SK-N-SH treated with all-trans-retinoic acid at 6 μM for 48 hours (cell line): ENCODE measurements at places on chromosomes 3 and 15.

- peak; percentile 53; the same call in 2 of the 3 replicates for ATAC-seq
Measured at GRCh38 chr15:52559575-52559974, 9.3 kb downstream of the ARPP19 start.

GRCh38 chr3:9172851-9173321, 76.6 kb downstream of the SRGAP3 start:
- ATAC-seq, result peak; percentile 51

DNA sequence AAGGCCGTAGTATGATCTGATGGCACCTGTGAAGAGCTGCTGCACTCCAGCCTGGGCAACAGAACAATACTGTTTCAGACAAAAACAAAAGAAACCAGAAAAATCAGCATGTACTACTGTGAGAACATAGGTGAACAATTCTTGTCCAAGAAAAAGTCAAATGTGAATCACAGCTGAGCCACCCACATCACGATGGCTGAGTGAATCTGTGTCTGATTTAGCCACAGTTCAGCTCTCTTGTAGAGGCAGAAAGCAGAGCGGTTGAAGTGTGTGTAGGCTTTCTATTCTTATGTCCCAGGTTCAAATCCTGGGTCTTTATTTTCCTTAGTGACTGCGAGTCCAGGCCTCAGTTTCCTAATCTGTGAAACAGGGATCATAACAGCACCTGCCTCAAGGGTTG, 4.4 kb upstream of the FURIN start:
- no peak for ATAC-seq

DNA sequence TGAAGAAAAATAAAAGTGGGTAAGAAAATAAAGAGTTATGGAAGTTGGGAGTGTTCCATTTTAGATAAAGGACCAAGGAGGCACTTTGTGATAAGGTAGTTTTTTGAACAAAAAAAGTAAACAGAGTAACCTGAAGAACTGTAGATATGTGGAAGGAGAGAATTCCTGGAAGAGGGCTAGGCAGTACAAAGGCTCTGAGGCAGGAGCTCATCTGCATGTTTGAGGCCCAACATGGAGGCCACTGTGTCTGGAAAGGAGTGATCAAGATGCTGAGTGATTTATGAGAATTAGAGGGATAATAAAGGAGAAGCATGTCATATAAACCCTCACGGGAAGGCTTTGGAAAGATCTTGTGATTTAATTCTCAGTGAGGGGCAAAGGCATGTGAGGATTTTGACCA, 126.5 kb downstream of the DTWD1 start:
- ATAC-seq, result no peak

- no peak for ATAC-seq
Measured at GRCh38 chr3:54756330-54756731, 171.5 kb downstream of the LRTM1 start.

- no peak for ATAC-seq
Measured at GRCh38 chr15:89123181-89123525, 34.9 kb downstream of the ABHD2 start.

- peak; percentile 61 for ATAC-seq
Measured at GRCh38 chr3:30658328-30659052, 52.1 kb downstream of the TGFBR2 start.

GRCh38 chr15:60379185-60379524, 18.6 kb downstream of the ANXA2 start:
- ATAC-seq, result no peak

GRCh38 chr3:79926522-79926921, 158.7 kb upstream of the ROBO1 start:
- no peak for ATAC-seq

GRCh38 chr15:62464705-62465104, 299.6 kb upstream of the C2CD4B start:
- peak; percentile 71 for ATAC-seq

DNA sequence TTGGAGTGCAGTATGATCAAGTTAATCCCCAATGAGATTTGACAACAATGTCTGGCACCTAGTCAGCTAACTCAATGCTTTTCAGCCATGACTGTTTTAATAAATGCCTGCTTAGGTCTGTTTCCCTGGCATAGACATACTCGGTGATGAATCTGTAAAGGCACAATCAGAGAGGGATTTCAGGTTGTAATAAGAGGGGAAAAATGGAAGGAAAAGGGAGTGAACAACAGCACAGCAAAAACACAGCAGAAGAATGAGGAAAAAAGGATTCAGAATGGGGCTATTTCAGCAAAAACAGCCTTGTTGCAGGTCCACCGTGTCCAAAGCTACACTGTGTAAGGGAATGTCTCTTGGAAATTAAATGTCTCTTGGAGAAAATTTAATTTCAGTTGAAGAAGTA, 19.3 kb upstream of the CHD2 start:
- no peak for ATAC-seq

DNA sequence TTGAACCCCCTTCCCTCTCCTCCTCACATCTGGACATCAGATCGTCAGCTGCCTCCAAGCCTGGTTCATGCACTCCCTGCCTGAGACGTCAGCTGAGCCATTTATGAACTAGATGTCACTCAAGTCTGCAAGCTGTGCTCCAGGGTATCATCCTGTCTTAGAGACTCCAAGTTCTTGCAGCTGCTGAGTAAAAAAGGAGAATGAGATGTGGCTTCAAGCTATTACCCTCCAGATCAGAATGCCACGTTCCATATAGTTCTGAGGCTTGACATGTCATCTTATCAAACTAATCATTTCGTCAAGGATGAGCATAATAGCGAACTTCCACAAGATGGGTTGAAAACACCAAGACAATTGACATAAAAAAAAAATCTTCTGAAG, 766.3 kb downstream of the TBL1XR1 start:
- no peak for ATAC-seq

DNA sequence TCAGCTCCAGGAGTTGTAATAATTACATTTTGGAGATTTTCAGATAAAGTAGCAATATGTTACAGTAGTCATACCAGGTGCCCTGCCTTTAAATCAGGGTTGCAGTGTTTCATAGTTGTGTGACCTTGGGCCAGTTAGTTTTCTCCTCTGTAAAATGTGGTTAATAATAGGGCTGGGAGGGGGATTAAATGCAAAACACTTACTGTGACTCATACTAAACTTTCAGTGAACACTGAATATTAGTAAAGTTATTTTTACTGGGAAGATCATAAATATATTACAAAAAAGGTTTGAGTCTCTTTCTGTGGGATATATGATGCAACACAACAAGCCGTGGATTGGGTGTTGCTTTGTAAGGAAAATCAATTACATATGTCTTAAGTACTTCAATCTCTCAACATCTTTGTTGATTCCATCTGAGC, 1.1 kb upstream of the EBLN2 start:
- peak; percentile 55 for ATAC-seq

GRCh38 chr3:157532529-157533297, 29.5 kb upstream of the VEPH1 start:
- peak; percentile 95 for ATAC-seq

DNA sequence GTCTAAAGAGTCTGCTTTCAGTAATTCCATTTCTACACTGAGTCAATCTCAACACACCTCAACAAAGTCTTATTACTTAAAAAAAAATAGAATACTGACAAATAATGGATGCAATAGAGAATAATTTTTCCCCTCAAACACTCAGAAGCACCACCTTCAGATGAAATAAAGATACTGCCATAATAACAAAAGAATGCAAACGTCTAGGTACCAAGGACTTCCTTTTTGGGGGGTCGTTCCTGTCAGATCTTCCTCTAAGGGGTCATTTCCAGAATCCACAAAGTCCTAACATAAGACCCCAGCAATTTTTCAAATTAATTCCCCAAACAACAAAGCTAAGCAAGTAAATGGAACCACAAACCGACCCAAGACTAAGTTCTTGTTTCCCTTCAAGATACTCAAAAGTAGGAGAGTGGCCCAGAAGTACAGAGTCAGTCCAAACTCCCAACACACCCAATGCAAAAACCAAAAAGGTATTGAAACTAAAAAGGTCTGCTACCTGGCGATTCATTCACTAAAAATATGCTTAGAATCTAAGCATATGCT, 1.3 kb downstream of the RYK start:
- peak; percentile 30 for ATAC-seq

DNA sequence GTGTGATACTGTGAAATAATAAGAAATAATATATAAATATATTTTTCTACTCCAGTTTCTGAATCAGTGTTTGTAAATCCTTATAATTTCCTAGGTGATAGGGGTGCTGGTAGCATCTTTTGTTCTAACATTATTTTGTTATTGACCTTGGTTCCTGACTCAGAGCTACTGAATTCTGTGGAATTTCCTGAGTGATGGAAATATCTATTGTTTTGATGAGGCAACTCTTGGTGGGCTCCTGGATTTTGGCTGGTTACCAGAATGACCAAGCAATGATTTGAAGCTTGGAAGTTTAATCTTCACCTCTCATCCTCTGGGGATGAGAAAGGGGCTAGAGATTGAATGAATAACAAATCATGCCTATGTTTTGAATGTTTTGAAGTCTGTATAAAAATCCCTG, 377.3 kb downstream of the LPP start:
- no peak for ATAC-seq

GRCh38 chr3:61547625-61548024, 13.7 kb upstream of the PTPRG start:
- no peak for ATAC-seq

- ATAC-seq, result no peak
Measured at GRCh38 chr15:97156739-97157265, 803.7 kb upstream of the ARRDC4 start.

- ATAC-seq, result no peak
Measured at GRCh38 chr3:81095956-81096355, 665.5 kb downstream of the GBE1 start.

DNA sequence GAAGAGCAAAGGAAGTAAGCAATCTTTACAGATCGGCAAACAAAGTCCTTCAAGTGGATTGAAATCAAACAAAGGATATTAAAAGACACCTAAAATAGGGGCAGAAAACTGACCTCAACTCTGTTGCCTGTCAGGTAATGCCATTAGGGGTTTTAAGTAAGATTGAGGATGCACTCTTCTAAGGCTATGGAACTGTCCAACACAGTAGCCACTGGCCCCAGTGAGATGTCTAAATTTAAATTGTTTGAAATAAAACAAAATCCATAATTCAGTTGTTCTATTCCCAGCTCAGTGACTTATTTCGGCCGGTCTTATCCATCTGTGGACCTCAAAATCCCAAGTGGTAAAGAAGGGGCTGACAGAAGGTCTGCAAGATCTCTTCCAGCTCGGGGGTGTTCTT, 49.5 kb upstream of the LMCD1 start:
- ATAC-seq, result peak; percentile 45

DNA sequence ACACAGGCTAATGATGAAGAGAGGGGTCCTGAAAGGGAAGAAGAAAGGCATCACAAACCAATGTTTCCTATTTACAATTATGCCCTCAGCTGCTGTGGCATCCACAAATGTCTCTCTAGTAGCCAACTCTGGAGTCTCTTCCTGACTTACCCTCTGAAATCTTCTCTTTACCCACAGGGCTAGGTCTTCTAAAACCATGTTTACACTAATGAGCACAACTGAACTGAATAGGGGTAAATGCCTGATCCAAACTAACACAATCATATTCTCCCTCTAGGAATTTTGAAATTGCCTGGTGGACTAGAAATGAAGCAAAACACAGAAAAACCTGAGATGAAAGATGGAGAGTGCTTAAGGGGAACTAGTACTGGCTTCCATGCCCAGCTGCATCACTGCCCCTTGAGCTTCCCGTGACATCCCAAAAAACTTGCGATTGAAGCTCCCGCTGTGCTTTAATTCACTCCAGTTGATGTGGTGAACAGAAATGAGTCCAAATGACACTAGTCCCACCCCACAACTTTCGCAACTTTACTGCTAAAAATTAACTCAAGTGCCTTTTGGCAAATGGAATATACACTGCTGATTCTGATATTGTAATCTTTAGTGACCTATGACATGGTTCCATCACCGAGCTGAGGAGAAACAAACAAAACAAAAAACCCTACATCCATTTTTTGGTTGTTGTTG, 32.8 kb downstream of the CFAP20DC start:
- no peak for ATAC-seq

DNA sequence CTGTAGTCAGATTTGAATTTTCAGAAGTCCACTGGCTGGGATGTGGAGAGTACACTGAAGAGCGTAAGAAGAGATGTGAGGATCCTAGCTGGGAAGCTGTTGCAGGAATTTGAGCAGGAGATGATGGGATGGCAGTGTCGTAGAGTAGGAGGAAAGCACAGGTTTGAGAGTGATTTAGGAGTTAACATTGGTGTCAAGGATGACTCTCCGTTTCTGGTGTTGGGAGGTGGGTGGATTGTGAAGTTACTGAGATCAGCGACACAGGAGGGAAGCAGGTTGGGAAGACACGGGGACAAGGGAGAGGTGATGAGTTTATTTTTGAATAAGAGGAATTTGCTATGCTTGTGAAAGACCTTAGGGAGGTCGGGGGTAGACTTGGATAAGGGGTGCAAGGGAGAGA, 434.2 kb upstream of the TPM1 start:
- ATAC-seq, result no peak

GRCh38 chr15:31897746-31898145, 132.6 kb upstream of the CHRNA7 start:
- ATAC-seq, result no peak

DNA sequence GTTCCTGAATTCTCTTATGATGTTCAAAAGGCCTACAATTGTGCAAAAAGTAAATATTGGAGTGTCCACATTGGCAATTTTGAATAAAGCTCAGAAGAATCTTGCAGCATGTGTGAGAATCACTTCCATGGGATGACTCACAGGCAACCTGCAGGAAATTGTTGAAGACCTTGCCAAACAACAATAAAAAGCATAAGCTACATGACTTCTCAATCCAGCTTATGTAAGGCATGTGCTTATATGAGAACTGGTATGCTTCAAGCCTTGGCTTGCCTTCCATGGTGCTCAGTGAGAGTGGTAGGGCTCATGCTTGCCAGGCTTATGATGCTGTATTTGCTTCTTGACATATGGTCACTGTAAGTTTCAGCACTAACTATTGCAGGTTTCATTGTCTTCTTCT, 18.4 kb upstream of the BCHE start:
- ATAC-seq, result no peak

DNA sequence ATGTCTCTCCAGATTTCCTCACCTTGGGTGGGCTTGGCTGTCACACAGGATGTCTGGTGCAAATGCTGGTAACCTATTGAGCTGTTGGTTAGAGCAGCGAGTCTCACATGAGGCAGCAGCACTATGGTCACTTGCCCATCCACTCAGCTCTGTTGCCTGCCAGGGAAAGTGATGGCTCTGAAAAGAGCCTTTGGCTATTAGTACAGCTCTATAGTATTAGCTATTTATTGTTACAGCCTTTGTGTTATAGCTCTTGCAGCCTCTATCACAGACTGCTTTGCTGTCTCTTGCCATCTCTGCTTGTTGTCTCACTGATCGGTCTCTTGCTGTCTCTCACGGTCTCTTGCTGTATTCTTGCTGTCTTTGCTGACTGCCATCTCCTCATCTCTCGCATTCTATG, 114.3 kb downstream of the MFSD1 start:
- no peak for ATAC-seq

GRCh38 chr15:89187301-89187985, 33.9 kb downstream of the RLBP1 start:
- ATAC-seq, result no peak

GRCh38 chr15:71278989-71279756, 163.9 kb downstream of the THSD4 start:
- ATAC-seq, result peak; percentile 84
